ENCODE measurements at places on chromosomes 5 and 9.

- no peak for DNase-seq
Measured at GRCh38 chr9:13023498-13023897, 248.7 kb downstream of the LURAP1L start.

- no peak for DNase-seq
Measured at GRCh38 chr5:152259702-152260101, 145.4 kb downstream of the NMUR2 start.

DNA sequence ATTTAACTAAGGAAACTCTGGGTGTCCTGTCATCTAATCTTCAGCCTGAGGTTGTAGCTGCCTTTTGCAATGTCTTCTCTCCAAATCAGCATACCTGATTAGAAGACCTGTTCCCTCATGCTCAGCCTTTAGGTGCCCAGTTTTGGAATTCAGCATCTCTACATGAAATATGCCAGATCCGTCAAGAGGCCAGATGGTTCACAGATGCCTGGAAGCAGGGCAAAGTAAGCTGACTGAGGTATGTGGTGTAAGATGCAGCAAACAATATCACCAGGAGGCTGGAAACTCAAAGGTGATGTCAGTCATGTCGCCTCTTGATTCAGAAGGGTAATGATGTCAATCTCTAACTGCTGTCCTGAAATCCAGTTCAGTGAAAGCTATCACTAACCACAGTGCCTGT, 324.4 kb downstream of the PRELID2 start:
- DNase-seq, result no peak

- no peak for DNase-seq
Measured at GRCh38 chr9:4226331-4227250, 73.3 kb downstream of the GLIS3 start.

DNA sequence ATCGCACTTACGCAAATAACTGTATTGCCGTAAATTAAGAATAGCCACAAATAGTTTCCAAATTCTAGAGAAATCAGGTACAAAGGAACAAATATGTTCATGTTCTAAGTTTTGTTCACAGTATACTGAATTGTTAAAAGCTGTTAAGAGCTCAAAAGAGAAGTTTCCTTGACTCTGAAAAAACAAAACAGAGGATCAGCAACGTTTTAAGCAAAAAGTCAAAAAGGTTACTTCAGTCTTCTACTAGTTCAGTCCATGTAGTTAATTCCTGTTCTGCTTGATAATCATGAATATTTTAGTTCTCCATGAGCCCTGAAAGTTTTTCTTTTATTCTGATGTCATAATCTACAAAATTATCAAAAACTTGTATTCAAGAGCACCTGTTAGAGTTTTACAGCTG, 128.6 kb upstream of the MAST4 start:
- DNase-seq, result no peak

DNA sequence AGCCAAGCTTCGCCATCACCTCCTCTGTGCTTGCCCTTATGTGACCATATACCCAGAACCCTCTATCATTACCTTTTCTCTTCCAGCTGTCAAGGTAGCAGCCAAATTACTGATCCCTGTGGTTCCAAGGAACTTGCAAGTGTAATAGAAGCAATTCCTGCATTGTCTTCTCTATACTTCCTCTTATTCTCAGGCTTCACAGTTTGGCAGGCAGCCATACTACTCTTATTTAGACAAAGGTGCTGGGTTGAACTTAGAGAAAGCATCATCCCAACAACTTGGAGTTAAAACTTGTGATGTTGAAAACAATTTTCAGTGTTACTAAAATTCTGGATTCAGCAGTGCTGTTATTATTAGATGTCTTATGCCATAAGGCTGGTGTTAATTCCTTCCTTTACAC, 93.2 kb downstream of the NLN start:
- no peak for DNase-seq

GRCh38 chr9:97744710-97745708, 47.9 kb upstream of the XPA start:
- no peak for DNase-seq

GRCh38 chr9:135926402-135927194, 19.3 kb upstream of the CAMSAP1 start:
- peak; percentile 28 for DNase-seq

GRCh38 chr5:43121913-43122484, 1.3 kb downstream of the ZNF131 start:
- no peak for DNase-seq

GRCh38 chr5:141017943-141018342, 33.2 kb upstream of the PCDHB1 start:
- DNase-seq, result no peak

GRCh38 chr9:74293479-74293878, 203.7 kb upstream of the RORB start:
- DNase-seq, result no peak

- no peak for DNase-seq
Measured at GRCh38 chr9:77472646-77473045, 175.5 kb downstream of the GNA14 start.

DNA sequence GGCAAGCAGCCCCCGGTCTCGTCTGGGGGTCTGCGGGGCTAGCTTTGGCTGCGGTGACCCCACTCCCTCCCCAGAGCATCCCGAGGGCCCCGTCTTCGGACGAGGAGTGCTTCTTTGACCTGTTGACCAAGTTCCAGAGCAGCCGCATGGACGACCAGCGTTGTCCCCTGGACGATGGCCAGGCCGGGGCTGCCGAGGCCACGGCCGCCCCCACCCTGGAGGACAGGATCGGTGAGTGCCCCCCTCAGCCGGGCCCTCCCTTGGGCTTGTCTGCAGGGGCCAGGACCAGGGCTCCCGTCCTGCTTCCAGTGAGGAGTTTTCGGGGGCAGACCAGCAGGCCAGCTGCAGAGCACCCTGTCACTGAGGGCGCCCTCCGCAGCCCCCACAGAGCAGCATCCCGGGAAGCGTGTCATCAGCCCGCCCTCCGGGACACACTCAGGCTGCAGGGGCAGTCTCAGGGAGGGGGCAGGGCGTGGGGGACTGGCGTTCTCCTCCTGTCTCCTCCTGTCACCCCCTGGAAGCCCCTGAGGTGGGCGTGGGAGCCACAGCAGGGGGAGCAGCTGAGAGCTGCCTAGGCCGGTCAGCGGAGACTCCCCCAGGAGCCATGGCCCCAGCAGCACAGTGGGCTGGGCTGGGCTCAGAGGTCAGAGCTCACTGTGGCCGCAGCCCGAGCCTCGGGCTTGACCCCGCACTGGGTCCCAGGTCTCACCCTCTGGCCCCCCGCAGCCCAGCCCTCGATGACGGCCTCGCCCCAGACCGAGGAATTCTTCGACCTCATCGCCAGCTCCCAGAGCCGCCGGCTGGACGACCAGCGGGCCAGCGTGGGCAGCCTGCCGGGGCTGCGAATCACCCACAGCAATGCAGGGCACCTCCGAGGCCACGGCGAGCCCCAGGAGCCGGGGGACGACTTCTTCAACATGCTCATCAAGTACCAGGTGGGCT, 7.7 kb downstream of the DNLZ start:
- DNase-seq, result no peak

- DNase-seq, result no peak
Measured at GRCh38 chr9:135641745-135642144, 2.4 kb upstream of the GLT6D1 start.

GRCh38 chr5:5374009-5374715, 48.3 kb upstream of the ICE1 start:
- DNase-seq, result no peak

- DNase-seq, result no peak
Measured at GRCh38 chr5:123051206-123051605, 14.7 kb upstream of the PPIC start.

DNA sequence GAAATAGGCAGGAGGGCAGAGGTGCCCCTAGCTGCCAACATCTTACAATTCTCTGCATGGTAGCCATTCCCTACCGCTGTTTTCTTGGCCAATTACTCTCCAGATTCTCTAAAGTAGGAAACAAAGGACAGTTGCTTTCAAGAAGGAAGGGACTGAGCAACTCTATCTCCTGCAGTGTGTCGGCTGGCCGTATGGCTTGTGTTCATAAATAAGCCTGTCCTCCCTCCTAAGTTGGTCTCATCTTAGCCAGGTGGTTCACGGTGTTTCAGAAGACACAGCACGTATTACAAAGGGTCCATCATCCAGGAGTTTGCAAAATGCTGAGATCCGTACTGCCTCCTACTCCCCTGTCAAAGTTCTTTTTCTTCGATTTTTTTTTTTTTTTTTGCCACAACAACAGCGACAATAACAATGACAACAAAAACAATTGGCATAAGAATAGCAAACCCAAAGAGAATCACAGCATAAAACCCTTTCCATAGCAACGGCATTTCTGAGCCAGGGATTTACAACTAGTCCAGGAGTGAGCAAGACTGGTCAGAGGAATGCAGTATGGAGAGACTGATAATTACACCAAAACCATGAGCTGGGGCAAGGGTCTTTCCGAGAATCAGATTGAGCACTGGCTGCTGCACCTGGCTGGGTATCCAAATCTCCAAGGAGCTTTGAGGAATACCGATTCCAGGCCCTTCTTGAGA, 212.8 kb downstream of the SLIT3 start:
- no peak for DNase-seq

- no peak for DNase-seq
Measured at GRCh38 chr5:24788829-24789514, 144.2 kb upstream of the CDH10 start.

DNA sequence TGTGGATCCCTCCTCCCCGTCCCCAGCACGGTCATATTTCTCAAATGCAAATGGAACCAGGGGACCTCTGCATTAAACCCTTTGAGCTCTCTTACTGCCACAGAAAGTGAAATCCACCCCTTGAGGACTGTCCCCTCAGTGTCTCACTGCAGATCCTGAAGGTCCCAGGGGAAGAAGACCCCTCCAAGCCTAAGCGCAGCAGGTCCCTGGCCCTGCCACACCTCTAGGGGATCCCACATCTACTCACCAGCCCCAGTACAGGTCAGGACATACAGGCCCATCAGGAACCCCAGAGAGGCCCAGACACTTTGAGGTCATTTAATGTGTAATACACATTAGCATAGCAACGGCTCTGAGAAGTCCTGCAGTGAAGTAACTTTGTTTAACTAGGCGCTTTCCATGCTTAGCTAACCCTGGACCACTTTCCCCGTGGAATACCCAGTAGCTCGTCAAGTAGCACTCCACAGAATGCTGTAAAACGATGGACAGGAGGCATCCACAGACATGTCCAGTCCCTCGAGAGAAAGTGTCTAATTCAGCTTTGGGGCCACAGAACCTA, 54.7 kb upstream of the ALDH1B1 start:
- DNase-seq, result no peak

DNA sequence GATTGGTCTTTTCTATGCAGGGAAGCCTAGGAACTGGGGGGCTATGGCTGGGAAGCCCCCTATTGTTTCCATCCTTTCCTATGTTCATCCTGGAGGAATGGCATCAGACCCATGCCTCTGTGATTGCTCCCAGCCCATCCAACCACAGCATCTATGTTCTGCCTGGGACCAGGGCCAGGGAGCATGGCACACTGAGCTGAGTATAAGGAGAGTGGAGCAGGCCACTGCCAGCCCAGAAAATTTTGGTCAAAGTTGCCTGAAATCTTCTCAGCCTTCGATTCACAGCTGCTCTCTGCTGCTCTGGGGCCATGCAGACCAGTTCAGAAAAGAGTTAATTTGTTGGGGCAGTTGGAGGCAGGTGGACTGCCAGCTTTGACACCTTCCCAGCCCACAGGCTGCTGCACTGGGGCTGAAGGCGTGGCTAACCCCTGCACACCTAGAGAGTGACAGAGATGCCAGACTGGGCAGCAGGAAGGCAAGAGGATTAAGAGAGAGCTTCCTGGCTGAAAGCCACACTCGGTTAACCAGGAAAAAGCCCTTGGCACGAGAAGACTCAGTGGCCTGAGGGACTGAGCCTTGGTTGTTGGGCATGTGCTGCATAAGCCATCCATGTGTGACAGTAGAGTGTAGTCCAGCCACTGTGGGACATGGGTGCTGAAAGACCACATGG, 12.1 kb downstream of the TGFBI start:
- no peak for DNase-seq

DNA sequence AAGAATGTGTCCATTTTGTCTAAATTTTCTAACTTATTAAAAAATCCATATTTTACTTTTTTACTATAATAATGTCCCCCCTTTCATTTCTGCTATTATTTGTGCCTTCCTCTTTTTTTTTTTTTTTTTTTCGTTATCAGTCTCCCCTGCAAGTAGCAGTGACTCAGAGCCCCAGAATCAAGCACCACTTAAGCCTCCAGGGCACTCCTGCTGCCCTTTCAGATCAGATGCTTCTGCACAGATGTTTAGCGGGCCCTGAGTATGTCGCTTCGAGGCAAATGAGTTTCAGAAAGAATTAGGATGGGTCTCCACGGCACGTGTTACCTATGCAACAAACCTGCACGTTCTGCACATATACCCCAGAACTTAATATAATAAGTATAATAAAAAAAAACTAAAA, 11.7 kb downstream of the MED7 start:
- DNase-seq, result no peak

DNA sequence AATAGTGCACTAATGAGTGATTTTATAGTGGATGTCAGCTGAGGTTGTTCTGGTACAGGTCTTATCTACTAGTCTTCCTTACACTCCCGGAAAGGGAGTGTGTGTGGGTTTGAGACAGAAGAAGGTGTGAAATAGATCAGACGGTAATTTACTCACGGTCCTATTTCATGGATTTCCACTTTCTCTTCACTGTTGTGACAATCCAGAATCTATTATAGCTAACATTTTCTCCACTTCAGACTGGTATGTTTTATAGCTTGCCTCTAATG, 7.0 kb upstream of the C9 start:
- DNase-seq, result no peak

DNA sequence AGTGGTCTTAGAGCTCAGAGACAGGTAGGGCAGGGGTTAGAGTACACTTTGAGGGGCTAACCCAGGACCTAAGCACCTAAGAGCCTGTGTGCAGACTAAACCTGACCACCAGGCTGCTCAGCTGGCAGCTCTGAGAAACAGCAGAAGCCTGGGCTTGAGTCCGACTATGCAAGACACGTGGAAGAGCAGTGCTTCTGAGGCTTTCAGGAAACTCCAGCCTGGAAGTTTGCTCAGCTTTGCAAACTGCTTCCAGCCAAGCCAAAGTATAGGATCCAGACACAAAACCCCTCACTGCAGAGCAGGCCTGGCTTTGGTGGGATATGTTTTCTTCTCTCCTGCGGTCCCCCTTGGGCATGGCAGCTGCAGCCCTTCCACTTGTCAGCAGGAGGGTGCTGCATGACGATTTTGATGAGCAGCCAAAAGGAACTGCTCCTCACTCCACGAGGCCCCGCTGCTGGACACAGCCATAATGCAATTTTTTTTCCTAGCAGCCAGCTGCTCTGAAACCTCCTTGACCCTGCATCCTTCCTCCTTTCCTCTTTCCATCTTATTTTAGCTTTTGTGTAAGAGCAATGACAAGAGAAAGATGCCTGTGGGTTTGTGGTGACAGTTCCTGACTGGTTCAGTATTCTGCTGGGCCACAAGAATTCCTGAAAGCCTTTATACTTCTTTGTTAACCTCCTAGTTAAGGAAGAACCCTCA, 123.1 kb downstream of the LIFR start:
- no peak for DNase-seq
